ENCODE measurements at places on chromosomes 2 and 18. TPM values are rescaled to one million over a fixed set of nuclear protein-coding genes. Genes with fewer than 3 reads are reported as not detected.

GRCh38 chr18:54918060-54918459 lies 41.2 kb downstream of the CCDC68 start:
- H3K27ac ChIP-seq: no peak overlapping the region
- no peaks in the 10 kb centered on the region for H3K36me3 ChIP-seq
- no peaks in the 10 kb centered on the region for H3K27me3 ChIP-seq
- H3K4me3 ChIP-seq: no peak overlapping the region

- no peak overlapping the region for H3K27ac ChIP-seq
- H3K4me1 ChIP-seq: no peaks in the 10 kb centered on the region
- no peaks in the 10 kb centered on the region for H3K27me3 ChIP-seq
- no peak overlapping the region for H3K4me3 ChIP-seq
- DNase-seq: no peak
These were observed 784.0 kb upstream of the KLHL29 start for GRCh38 chr2:22600999-22601398.

GRCh38 chr2:95380280-95380679 lies 22.2 kb upstream of the FAHD2A start:
- H3K27ac ChIP-seq: no peak overlapping the region
- DNase-seq: no peak
- no peak overlapping the region for H3K4me3 ChIP-seq
- no peaks in the 10 kb centered on the region for H3K4me1 ChIP-seq
- peaks cover 2% of the 10 kb centered on the region for H3K27me3 ChIP-seq

DNA sequence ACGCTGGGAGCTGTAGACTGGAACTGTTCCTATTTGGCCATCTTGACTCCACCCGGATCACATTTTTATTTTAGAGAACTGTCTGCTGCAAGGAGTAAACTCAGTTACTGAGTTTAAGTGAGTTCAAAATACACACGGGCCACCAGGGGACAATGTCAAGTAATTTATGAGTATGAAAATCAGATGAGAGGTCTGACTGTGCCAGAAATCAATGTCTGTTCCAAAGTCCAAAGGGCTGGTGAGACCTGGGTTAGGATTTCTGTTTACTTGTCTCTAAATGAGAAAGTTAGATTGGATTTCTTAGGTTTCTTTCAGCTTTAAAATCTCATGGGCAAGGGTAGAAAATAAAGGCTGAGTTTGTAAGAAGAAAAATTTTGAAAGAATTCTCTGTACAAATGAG lies 465.8 kb upstream of the MEIS1 start:
- no peak overlapping the region for H3K27ac ChIP-seq
- H3K36me3 ChIP-seq: no peaks in the 10 kb centered on the region
- DNase-seq: no peak

DNA sequence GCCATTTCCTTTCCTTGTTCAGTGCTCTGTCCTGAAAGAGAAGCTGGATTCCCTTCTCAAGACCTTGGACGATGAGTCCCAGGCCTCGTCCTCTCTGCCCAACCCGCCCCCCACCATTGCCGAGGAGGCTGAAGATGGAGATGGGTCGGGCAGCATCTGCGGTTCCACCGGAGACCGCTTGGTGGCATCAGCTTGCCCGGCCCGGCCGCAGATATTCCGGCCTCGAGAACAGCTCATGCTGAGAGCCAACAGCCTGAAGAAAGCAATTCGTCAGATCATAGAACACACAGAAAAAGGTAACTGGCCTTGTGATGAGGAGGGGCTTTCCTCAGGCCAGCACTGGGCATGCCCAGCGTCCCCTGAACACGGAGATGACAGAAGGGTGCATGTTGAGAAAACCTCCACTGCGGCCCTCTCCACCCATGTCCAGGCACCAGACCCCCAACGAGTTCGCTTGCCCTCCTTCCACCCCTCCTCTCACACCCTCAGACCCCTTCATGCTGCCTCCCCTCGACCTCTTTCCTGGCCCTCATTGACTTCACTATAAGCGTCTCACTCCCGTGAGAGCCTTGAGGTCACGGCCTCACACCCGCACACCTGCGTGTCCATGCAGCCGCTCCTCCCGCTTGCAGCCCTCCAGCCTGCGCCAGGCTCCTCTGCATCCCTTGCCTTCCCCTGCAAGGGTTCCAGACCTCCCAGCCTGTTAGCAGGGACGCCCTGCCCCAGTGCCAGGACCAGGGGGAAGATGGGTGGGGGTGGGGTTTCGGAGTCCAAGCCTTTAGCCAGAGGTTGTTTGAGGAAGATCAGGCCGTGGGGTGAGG lies 95.0 kb downstream of the DGKD start:
- H3K27ac ChIP-seq: no peak overlapping the region
- H3K4me1 ChIP-seq: no peaks in the 10 kb centered on the region
- DNase-seq: peak; percentile 14
- no peak overlapping the region for H3K4me3 ChIP-seq

DNA sequence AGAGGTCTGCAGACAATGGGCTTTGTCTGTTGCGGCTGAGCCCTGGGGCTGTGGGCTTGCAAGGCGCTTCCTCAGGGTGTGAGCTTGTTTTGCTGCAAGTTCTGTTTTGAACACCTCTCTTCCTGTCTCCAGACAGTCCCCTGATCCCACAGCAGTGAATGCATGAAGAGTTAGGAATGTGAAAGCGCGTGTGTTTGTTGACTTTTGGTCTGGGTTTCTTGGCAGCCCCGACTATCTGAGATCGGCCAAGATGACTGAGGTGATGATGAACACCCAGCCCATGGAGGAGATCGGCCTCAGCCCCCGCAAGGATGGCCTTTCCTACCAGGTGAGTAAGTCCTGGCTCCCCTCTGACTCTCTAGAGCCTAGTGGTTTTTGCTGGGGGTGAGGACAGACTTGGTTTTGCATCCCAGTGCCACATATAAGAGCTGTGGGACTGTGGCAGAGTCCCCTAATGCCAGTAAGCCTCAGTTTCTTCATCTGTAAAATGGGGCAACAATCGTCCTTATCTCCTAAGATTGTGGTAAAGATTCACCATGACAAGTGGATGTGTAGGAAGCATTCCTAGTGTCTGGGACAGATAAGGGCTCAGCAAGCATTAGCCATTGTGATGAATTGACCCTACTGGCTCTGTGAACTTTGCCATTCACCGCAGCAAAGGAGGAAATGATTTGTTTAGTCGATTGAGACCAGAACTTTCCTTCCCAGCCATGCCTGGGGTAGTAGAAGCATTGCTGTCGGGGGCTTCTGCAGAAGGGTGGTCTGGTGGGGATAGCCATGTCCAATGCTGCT lies 3.0 kb downstream of the LBH start:
- no peaks in the 10 kb centered on the region for H3K27me3 ChIP-seq
- peaks cover 32% of the 10 kb centered on the region for H3K36me3 ChIP-seq
- H3K4me3 ChIP-seq: peak overlapping the region; percentile 83

DNA sequence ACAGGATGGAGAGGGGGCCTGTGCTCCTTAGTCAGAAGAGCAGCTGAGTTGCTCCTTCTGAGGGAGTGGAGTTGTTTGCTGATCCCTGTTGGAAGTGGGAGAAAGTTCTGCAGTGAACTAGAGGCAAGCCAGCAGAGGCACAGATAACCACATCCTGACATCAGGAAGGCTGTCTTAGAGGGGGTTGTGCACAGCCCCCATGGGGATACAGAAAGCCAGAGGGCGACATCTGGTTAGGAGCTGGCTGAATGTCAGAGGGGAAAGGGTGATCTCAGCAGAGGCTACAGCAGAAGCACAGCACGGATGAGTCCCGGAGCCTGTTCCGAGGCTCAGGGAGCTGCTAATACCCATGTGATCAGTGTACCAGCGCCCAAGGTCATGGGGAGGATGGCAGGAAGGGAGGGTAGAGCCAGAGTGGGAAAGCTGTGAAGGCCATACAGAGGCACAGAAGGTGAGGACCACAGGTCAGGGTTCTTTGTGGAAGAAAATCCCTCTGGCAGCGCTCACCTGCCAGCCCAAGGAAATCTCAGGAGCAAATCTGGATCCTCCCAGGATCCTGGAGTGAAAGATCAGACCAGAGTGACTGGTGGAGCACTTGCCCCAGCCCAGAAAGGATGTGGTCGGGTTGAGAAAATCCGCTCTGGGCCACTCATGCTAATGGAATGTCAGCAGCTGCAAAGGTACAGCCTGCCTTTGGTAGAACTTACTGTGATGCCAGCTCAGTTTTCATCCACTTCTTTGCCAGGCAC lies 111.8 kb downstream of the STPG4 start:
- H3K4me3 ChIP-seq: peak overlapping the region; percentile 45
- peak; percentile 93 for DNase-seq
- H3K36me3 ChIP-seq: peaks cover 5% of the 10 kb centered on the region
- no peaks in the 10 kb centered on the region for H3K27me3 ChIP-seq

DNA sequence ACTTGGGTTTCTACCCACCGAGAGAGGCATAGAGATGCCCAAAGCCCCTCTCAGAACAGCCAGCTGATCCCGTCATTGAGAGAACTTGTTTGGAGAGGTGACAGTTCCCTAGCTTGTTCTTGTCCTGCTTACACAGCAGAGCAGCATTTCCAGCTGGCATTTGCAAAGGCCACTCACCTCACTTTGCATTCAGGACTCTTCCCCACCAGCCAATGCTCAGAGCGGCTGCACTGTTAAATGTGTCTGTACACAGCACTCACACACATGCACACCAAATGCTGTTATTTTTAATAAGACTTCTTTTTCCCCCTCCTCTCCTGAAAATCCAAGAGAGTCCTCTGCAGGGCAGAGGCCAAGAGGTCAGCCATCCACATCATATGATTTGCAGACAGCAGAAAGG lies 104.6 kb upstream of the SLC14A2 start:
- H3K27me3 ChIP-seq: peaks cover 7% of the 10 kb centered on the region
- no peak overlapping the region for H3K27ac ChIP-seq
- no peak overlapping the region for H3K4me3 ChIP-seq

DNA sequence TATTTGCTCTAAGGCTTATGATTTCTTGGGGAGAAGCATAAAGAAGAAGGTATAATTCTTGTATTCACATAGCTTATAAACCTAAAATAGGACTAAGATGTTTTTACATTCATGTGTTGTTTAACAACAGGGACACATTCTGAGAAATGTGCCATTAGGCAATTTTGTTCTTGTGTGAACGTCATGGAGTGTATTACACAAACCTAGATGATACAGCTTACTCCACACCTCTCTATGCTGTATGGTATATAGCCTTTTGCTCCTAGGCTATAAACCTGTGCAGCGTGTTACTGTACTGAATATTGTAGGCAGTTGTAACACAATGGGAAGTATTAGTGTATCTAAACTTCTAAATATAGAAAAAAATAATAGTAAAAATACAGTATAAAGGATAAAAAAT lies 92.1 kb downstream of the PHLPP1 start:
- no peak for DNase-seq
- no peak overlapping the region for H3K27ac ChIP-seq
- no peaks in the 10 kb centered on the region for H3K36me3 ChIP-seq
- H3K4me1 ChIP-seq: peaks cover 5% of the 10 kb centered on the region
- H3K4me3 ChIP-seq: no peak overlapping the region

The AMER3 gene
- not detected for total RNA-seq

The CNDP1 gene
- 0.31 TPM for total RNA-seq

The NEB gene
- total RNA-seq: 0.94 TPM

- DNase-seq: no peak
- H3K4me3 ChIP-seq: no peak overlapping the region
- no peak overlapping the region for H3K27ac ChIP-seq
- H3K36me3 ChIP-seq: no peaks in the 10 kb centered on the region
- H3K27me3 ChIP-seq: no peaks in the 10 kb centered on the region
These were observed 325.3 kb upstream of the RND3 start for GRCh38 chr2:150812664-150813367.

The CTAGE1 gene
- 0.12 TPM for total RNA-seq

The CDCA7 gene
- 4.6 TPM for total RNA-seq

The REG3A gene
- not detected for total RNA-seq

- H3K27me3 ChIP-seq: no peaks in the 10 kb centered on the region
- H3K4me3 ChIP-seq: no peak overlapping the region
- H3K4me1 ChIP-seq: peaks cover 2% of the 10 kb centered on the region
- no peak for DNase-seq
- H3K27ac ChIP-seq: no peak overlapping the region
These were observed 3.7 kb upstream of the NRP2 start for GRCh38 chr2:205678541-205679142.

GRCh38 chr2:170340693-170341068 lies 162.7 kb downstream of the MYO3B start:
- no peak overlapping the region for H3K27ac ChIP-seq
- no peak overlapping the region for H3K4me3 ChIP-seq
- DNase-seq: no peak
- H3K36me3 ChIP-seq: no peaks in the 10 kb centered on the region
- no peaks in the 10 kb centered on the region for H3K27me3 ChIP-seq

DNA sequence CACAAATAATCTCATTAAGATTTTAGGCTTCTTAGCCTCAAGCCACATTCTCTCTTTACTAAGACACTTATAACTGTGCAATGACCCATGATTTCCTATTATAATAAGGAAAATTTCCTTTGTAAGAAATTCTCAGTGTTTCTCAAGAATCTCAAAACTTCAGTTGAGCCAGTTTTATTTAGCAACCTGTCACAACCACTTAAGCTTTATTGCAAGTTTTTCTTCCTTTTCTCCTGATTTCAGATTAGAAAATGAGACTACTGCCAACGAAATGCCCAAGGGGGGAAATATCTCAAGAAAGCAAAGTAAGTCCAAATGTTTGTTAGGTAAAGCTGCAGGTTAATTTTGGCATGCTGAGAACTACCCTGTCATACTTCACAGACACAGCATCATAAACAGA lies 178.5 kb downstream of the THADA start:
- no peak for DNase-seq
- H3K4me3 ChIP-seq: no peak overlapping the region
- H3K27me3 ChIP-seq: no peaks in the 10 kb centered on the region
- peaks cover 3% of the 10 kb centered on the region for H3K4me1 ChIP-seq
- no peaks in the 10 kb centered on the region for H3K36me3 ChIP-seq

- no peak for DNase-seq
- no peak overlapping the region for H3K4me3 ChIP-seq
- no peaks in the 10 kb centered on the region for H3K4me1 ChIP-seq
- no peak overlapping the region for H3K27ac ChIP-seq
These were observed 35.7 kb upstream of the RAB1A start for GRCh38 chr2:65165558-65165957.

DNA sequence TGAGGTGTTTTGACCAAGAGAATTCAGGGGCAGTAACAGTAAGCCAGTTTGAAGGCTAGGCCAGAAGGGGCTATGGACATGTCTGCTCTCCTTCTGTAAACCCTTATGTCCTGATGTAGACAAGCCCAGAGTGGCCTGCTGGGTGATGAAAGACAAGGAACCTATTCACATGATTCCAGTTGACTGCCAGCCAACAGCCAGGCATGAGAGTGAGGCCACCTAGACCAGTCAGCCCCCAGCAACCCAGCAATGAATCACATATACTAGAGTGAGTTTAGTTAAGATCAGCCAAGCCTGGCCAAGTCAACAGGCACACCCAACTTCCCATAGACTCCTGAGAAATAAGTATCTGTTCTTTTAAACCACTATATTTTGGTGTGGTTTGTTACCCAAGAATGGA lies 1889.7 kb upstream of the CELF4 start:
- DNase-seq: peak; percentile 46
- no peaks in the 10 kb centered on the region for H3K27me3 ChIP-seq
- H3K27ac ChIP-seq: no peak overlapping the region
- no peak overlapping the region for H3K4me3 ChIP-seq

DNA sequence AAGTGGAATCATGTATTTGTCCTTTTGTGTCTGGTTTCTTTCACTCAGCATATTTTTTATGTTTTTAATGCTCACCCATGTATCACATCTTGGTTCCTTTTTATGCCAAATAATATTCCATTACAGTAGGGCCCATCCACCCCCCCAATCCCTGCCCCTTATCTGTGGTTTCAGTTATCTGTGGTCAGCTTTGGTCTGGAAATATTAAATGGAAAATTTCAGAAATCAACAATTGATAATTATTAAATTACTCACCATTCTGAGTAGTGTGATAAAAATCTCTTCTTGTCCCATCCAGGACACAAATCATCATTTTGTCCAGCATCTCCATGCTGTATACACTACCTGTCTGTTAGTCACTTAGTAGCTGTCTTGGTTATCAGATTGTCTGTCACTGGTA lies 66.7 kb downstream of the BIRC6 start:
- peak overlapping the region; percentile 13 for H3K27ac ChIP-seq
- H3K36me3 ChIP-seq: no peaks in the 10 kb centered on the region
- peaks cover 17% of the 10 kb centered on the region for H3K4me1 ChIP-seq
- no peak overlapping the region for H3K4me3 ChIP-seq
- no peaks in the 10 kb centered on the region for H3K27me3 ChIP-seq
